Mesendoderm (in vitro differentiated cells): ENCODE measurements at places on chromosomes 7 and 10.

- DNase-seq = peak; percentile 16
Observed at GRCh38 chr7:38632411-38632810, 1.2 kb upstream of the AMPH start.

GRCh38 chr7:98211221-98211675 is at the start of gene BHLHA15:
Gene BHLHA15 (plus strand): TSS chr7:98211439. CDS start chr7:98212310, 871 bp downstream.
- DNase-seq = peak; percentile 28

GRCh38 chr7:128904381-128905197 is 5.9 kb downstream of the KCP start:
- DNase-seq = peak; percentile 69

DNA sequence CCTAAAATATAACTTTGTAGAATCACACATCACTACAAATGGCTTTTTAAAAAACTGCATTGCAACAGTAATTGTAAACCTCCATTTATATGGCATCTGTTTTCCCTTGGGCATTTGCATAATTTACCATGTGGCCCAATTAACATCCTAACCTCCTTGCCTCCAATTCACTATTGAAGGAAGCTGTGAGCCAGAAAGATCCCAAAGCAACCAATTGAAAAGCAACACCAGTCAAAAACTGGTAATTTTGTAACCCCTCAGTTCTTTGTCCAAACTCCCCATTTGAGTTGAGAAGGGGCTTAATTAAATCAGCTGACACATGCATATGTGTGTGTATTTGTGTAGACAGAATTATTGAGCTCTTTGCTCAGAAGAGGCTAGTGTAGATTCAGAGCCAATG is 90.3 kb downstream of the FAM13C start:
- DNase-seq = no peak

DNA sequence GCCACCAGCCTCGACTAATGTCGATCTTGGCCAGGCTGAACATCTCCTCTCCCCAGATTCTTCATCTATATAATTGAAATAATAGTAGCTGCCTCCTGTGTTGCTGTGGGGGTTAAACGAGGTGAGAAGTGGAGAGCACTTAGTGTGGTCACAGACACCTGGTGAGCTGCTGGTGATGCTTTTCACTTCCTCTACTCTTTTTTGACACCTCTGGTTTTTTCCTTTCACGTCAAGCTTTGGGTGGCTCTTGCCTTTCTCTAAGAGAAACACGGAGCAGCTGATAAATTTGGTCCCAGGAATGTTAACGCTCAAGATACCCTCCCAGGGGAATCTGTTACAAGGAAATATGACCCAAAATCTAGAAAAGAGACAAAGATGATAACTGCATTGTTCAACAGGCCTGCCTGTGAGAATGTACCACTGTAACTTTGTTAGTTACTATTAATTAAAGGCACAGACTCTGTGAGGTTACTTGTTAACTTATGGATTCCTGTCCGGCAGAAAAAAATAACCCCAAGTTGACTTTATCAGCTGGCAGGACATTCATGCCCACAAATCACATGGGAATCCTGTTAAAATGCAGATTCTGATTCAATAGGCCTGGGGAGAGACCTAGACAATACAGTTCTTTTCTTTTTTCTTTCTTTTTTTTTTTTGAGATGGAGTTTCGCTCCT is 9.5 kb upstream of the NPFFR1 start:
- DNase-seq = peak; percentile 7

DNA sequence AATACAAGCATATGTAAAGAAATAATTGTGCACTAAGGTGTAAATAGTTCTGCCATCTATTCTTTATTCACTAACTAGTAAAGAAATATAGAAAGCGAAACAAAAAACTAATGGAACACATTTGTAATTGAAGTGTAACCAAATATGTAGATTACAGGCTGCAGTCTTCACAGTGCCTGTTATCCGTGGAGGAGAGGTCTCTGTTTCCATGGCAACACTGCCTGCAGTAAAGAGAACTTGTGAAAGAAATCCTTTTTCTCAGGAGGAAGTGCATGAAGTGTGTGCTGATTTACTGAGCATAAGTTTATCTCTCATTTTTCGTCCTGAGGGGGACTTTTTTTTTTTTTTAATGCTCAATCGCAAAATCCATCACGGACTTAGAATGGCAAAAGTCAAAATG is 102.5 kb downstream of the APBB1IP start:
- DNase-seq = peak; percentile 76

- DNase-seq = no peak
Observed at GRCh38 chr10:131573256-131573655, 261.7 kb upstream of the TCERG1L start.

DNA sequence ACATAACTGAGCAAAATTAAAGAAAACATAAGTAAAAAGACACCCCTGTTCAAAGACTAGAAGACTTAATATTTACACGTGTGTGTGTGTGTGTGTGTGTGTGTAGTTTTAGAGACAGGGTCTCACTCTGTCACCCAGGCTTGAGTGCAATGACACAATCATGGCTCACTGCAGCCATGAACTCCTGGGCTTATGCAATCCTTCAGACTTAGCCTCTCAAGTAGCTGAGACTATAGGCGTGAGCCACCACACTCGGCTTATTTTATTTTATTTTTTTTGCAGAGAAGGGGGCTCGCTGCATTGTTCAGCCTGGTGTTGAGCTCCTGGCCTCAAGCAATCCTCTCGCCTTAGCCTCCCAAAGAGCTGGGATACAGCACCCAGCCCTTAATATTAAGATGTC is 90.3 kb downstream of the JMJD1C start:
- DNase-seq = no peak

DNA sequence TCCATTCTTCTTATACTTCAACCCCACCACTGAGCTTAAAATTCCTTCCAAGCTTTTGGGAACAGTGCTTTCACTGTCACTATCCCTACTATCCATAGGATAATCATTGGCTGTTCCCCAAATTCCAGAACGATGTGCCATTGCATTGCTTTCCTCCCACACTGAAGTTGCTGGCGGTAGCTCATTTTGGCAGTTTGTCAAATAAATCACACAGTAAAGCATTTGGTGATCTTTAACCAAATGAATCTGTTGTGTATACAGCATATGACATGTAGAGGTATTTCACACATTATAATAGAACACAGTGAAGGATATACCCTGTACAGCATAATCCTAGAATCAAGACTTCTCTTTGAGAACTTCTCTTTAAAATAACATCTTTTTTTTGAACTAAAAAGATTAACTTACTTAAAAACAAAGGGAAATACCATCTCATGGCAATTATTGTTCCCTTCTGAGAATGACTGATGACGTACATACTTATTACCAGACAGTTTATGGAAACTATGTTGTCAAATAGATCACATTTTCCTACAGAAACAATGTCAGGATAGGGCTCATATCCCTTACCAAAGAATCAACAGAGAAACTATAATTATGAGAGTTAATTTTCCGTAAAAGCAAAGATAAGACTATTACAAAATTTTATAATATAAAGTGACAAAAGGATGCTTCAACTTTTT is 93.6 kb downstream of the CTNNA3 start:
- peak; percentile 1 for DNase-seq

DNA sequence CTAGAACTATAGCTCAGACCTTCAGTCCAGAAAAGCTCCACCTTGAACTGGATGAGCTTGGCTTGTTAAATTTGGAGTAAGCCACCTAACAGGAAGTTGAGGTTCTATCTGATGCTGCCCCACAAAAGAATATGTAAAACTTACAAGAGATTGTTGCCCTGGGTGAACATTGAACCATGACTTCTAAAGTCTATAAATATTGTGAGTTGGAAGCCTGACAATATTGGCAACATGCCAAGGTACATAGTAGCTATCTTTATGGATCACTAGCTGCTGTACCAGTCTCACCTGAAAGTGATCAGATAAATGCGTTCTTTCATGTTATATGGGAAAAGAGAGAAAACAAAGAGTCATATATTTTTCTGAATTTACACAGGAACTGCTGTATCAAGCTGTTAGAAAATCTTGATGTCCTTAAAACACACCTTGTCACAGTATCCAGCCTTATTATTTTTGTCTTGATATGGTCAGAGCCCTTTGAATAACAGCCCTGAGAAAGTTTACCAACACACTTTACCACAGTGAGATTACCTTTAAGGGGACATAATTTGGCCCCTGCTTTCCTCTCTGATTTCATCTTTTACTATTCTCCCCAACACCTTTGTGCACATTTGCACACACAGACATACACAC is 92.0 kb downstream of the LSMEM1 start:
- no peak for DNase-seq

DNA sequence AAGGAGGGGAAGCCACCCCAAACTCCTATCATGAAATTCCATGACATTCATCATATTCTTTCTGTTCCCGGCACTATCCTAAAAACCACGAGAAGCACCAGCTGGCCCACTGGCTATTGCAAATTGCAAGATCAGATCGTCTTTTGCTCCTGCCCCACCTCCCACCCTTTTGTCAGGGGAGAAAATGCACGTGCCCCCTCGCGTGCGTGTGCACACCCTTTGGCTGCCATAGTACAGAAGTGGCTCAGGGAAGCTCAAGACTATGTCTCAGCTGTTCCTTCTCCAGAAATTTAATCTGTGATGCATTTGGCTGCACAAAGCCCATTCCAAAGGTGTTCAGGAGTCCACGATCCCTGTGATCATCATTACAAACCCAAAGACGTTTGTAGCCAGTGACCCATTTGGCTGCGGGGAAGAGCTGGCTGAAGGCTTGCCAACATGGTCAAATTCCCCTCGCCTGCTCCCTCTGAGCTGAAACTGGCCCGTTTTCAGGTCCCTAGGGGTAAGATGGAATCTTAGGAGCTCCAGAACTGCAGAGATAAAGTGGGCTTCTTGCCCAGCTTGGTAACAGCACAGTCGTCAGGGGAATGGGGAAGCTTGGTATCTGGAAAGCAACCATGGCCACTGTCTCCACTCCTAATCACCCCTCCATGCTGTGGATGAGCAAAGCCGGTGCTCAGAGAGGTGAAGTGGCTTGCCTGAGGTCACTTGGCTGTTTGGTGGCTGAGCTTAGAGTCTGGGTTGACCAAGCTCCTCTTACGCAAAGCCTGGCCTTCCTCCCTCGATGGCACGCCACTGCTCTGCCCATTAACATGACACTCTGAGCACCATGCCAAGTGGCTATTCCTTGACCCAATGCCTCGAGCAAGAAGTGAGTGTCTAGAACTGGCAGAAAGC is 155.4 kb downstream of the NEURL1 start:
- no peak for DNase-seq

DNA sequence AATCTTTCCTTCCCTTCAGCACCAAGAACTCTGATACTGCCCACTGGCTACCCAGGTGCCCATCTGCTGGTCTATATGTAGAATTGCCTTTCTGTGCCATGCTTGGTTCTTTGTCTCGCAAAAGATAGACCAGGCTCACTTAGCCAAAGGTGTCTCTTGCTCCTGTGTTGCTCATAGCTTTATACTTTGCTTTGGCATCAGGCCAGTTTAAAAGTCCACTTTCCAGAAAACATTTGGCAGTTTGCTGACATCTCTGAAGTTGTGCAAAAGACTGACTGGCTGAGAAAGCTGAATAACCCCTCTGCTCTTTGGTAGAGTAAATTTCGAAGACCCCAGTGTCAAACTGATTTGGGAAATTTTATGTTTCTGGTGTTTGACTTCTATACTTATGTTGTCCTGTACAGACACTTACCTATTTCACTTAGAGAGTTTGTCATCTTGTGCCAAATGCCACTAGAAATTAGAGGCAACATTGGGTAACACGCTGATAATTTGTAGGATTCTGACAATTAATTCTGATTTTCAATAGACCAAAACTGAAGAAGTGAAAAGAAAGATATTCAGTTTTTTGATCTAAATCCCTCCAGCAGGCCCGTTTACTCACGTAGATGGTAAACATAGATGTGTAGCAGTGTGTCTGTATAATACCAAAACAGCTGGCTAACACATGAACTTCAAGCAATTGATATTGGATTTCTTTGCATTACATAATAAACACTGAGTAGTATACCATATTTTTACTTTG is 91.1 kb downstream of the CPED1 start:
- no peak for DNase-seq

DNA sequence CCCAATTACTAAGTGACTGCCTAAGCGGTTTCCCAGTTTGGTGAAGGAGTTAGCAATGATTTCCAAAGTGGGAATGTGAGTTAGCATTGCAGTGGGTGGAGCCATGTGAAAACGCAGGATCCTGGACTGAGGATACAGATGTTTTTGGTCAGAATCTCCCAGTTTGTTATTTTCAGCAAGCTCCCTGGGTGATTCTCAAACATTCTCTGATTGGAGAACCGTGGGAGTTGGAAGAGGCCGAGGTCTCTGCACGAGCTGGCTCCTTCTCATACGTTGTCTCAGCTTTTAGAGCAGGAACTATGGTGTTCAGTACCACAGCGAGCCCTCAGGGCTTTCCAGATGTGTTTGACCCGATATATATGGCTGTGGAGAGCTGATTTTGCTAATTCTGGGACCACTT is 396.5 kb upstream of the NPVF start:
- no peak for DNase-seq

GRCh38 chr10:60388116-60388625 is 1.5 kb downstream of the ANK3 start:
- no peak for DNase-seq

DNA sequence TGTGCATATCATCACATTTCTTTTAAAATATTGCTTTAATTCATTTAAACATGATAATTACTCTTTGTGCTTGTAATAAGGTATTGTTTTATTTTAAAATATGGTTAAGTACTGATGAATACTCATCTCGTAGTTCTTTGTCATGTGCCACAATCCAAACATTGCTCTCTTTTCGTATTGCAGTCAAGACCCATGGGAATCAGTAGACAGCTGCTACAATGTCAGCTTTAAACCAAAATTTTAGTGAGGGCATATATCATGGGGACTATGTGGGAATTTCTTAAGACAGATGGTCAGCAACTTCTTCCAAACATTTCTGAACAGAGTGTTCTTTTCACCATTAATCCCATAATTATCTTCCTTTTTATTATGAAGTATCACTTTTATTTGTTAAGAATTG is 77.2 kb upstream of the FZD1 start:
- DNase-seq = no peak

DNA sequence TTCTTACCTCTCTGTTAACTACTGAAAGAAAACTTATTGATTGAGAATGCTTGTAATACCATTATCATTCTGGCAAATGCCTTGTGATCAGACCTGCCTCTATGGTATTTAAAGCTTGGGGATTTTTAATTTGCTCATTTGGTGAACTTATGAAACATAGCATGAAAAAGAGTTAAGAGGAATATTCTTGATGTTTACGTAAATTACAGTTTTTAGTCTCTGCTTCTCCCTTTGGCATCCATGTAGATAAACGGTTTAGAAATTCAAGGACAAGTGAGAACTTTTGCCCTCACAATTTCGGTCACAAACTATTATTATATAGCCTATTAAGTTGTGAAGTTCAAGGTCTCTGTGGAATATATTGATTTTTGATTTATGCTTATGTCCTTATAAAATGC is 11.2 kb upstream of the CELF2 start:
- DNase-seq = no peak

GRCh38 chr10:61068471-61068870 is 124.5 kb upstream of the RHOBTB1 start:
- no peak for DNase-seq

- DNase-seq = no peak
Observed at GRCh38 chr7:86991093-86991769, 68.2 kb downstream of the ELAPOR2 start.
